ENCODE measurements at places on chromosomes 7 and 10.

GRCh38 chr10:12841826-12842225 lies 159.7 kb downstream of the CCDC3 start:
- DNase-seq, result no peak

DNA sequence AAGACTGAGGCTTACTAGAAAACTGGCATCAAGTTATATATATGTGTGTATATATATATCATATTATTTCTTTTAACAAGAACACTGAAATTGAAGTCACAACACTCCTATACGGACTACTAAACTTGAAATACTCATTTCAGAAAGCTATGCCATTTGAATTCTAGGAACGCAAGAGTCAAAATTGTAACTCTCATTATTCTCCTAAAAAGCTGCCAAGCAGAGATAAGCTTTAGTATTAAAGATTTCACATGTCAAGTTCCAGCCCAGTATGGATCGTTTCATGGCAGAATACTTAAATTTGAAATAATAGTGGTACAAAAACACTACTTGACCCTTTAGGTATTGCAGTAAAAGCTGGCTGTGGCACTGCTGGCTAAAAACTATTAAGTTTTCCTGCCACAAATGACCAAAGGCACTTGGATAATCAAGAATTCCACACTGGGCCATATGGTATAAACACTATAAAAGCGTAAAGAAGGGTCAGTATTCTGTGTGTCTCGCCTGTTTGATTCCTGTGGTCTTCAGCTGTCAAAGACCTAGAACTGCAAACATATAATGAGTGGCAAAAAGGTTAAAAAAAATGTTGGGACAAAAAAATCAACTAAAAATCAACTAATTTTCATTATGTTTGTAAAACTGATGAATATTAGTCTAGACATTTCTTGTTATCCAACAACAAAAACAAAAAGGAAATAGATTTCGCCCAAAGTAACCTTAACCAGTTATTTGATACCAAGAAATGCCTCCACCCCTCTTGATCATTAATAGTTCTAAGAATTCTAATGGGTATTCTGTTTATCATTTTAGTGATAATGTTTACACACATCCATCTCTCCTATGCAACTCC lies 2.4 kb downstream of the CCDC71L start:
- no peak for DNase-seq

DNA sequence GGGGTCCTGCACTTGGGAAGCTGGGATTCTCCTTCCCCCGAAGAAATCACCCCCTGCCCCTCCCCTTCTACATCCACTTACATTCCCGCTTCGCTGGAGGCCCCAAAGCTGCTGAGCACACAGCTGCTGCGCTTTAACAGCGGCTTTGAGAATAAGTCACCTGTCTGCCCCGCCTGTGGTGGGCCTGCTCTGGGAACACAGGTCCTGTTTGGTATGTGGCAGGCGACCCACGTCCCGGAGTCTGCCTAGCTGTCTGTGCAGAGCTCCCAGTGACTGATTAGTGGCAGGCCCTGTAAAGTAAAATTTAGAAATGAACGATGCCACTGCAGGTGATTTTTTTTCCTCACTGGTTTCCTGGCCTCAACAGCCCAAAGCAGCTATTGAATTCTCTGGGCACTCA lies 47.0 kb downstream of the CDH23 start:
- DNase-seq, result no peak

GRCh38 chr7:114180556-114181266 lies 233.9 kb upstream of the FOXP2 start:
- DNase-seq, result no peak

DNA sequence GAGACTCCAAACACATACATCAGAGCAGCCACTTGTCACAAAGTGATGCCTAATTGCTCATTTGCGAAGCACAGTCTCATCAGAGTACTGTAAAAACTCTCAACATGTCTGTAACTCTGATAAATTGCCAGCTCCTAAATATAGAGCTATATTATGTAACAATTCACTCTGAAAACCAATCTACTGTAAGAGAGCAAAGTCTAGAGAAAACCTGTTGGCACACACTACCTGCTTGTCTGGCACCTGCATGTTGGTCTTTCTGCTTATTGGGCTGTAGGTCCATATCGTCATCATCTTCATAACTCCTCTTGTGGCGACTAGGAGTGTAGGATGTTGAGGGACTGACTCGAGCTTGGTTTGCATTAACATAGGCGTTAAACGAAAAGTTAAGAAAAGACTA lies 19.8 kb downstream of the MCMBP start:
- no peak for DNase-seq

All from left renal pelvis (tissue), 4 donors.